ENCODE measurements at places on chromosomes 2 and 18. TPM values are rescaled to one million over a fixed set of nuclear protein-coding genes. Genes with fewer than 3 reads are reported as not detected.
A peak's percentile ranks its signal among the peaks of the same experiment; 100 is the strongest.

Gene FBLN7
- total RNA-seq: 5.8 TPM

GRCh38 chr2:212354382-212354781 is 184.2 kb downstream of the ERBB4 start:
- H3K36me3 ChIP-seq: no peaks in the 10 kb centered on the region
- no peak overlapping the region for H3K4me3 ChIP-seq
- H3K27ac ChIP-seq: no peak overlapping the region
- no peaks in the 10 kb centered on the region for H3K4me1 ChIP-seq
- no peak for DNase-seq
- H3K27me3 ChIP-seq: no peaks in the 10 kb centered on the region

GRCh38 chr18:51447351-51448342 is 250.2 kb upstream of the MEX3C start:
- H3K27ac ChIP-seq: no peak overlapping the region
- H3K36me3 ChIP-seq: no peaks in the 10 kb centered on the region
- H3K4me1 ChIP-seq: no peaks in the 10 kb centered on the region
- no peak for DNase-seq

- no peaks in the 10 kb centered on the region for H3K27me3 ChIP-seq
- H3K27ac ChIP-seq: no peak overlapping the region
- no peaks in the 10 kb centered on the region for H3K36me3 ChIP-seq
- H3K4me3 ChIP-seq: no peak overlapping the region
- H3K4me1 ChIP-seq: no peaks in the 10 kb centered on the region
- DNase-seq: no peak
Observed at GRCh38 chr18:71682591-71682990, 861.6 kb downstream of the CBLN2 start.

Gene ARHGEF33
- 0.29 TPM for total RNA-seq

GRCh38 chr2:207531032-207531952 is 1.5 kb downstream of the CREB1 start:
- H3K27ac ChIP-seq: peak overlapping the region; percentile 98
- peak; percentile 87 for DNase-seq
- peak overlapping the region; percentile 95 for H3K4me3 ChIP-seq
- no peaks in the 10 kb centered on the region for H3K27me3 ChIP-seq

DNA sequence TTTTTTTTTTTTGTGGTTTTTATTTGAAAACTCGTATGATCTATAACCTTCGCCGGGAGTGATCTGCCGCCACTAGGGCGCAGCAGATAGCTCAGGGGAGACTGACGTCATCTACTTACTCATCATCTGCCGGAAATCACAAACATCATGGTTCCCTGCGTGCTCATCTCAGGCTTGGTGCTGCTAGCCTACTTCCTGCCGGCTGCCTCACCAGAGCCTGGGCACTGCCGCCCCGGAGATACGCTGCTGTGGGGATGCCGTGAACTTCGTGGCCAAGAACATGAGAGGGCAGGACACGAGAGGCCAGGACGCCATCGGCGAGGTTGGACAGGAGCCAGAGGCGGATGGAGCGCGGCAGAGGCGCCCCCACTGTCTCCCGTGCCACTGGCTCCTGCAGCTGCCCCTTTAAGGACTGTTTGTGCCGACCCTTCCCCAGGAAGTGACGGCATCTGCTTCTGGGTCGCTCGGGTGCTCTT is 68.8 kb downstream of the DOK6 start:
- H3K27me3 ChIP-seq: no peaks in the 10 kb centered on the region
- no peak overlapping the region for H3K4me3 ChIP-seq

Gene CCDC85A
- total RNA-seq: 0.29 TPM

DNA sequence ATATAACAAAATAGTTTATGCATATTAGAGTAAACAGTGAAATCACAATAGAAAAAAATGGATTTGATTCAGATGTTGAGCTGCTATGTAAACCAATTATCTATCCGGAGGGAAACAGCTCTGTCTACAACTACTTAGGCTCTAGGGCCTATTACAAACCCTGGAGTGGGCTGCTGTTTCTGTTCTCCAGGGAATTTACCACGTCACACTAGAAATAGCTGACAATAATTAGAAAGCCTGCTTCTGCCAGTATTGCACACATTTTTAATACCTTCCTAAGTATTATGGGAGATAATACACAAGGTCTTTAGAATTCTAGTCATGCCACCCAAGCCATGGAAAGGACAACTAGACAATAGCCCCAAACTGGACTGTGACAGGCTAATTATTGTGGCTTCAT is 411.1 kb downstream of the FIGN start:
- no peak for DNase-seq
- H3K4me1 ChIP-seq: no peaks in the 10 kb centered on the region
- H3K27ac ChIP-seq: no peak overlapping the region
- no peaks in the 10 kb centered on the region for H3K36me3 ChIP-seq
- H3K4me3 ChIP-seq: no peak overlapping the region

GRCh38 chr18:76234676-76235060 is 260.4 kb downstream of the ZNF516 start:
- no peak overlapping the region for H3K4me3 ChIP-seq
- no peak for DNase-seq
- no peaks in the 10 kb centered on the region for H3K27me3 ChIP-seq
- no peak overlapping the region for H3K27ac ChIP-seq
- no peaks in the 10 kb centered on the region for H3K4me1 ChIP-seq

DNA sequence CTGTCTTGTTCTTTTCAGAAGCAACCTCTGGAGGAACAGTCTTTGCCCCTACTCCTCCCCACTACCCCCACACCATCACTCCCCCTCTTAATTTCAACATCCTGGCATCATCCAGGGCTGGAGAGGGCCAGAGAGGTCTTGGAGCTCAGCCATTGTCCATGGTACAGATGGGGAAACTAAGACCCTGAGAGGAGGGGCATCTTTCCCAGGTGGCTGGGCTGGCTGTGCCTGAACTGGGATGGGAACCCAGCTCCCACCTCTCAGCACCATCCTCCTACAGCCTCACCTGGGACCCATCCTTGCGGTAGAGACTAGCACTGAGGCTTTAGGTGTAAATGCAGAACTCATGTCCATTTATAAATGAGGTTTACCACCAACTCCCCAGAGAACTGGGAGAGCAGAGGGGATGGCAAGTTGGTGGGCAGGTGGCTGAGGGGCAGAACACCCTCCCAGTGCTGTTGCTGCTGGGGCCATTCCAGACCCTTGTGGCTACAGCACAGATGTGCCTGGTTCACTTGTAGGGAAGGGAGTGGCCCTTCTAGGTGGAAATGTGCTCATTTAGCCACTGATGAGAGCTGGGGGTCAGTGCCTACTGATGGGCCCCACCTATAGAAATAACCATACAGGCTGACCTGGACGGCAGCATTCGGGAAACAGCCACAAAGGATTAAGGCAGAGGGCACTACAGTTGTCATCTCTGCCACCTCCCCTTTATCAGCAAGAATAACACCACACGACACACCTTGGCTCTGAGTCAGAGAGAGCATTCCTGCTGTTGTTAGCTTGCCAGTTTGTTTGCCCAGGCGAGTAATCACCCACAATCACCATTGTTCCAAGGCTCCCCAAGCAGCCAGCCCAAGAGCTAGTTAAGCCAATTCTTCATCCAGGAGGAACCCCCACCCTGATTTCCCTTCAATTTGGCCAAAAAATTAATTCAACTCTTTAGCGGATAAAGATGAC is 2.1 kb downstream of the MLPH start:
- peak overlapping the region; percentile 82 for H3K4me3 ChIP-seq
- peak overlapping the region; percentile 40 for H3K27ac ChIP-seq
- no peaks in the 10 kb centered on the region for H3K27me3 ChIP-seq
- peaks cover 36% of the 10 kb centered on the region for H3K4me1 ChIP-seq
- peaks cover 35% of the 10 kb centered on the region for H3K36me3 ChIP-seq

- H3K27ac ChIP-seq: no peak overlapping the region
- H3K4me1 ChIP-seq: no peaks in the 10 kb centered on the region
- peak; percentile 8 for DNase-seq
- no peak overlapping the region for H3K4me3 ChIP-seq
- H3K27me3 ChIP-seq: no peaks in the 10 kb centered on the region
Observed at GRCh38 chr2:205161156-205161839, 521.0 kb upstream of the NRP2 start.

Gene CFC1
- total RNA-seq: not detected

Gene CRYGC
- not detected for total RNA-seq

DNA sequence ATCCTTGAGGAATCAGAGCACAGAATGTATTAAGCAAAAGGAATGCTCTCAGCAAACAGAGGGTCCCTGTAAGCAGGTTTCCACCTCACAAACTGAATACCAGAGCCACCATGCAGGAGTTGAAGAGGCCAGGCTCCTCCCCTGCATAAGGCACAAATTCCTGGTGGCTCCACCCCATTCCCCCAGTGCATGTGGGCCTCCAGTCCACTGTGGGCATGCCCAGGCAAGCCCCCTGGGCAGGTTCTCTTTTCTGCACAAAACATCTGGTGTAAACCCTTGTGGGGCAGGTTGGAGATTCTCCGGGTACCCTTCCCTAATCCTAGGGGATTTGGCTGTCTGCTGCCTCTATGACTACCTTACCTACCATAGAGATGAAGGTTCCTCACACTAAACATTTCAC is 166.5 kb downstream of the PTPRM start:
- H3K36me3 ChIP-seq: no peaks in the 10 kb centered on the region
- no peaks in the 10 kb centered on the region for H3K27me3 ChIP-seq
- no peak for DNase-seq
- H3K4me1 ChIP-seq: no peaks in the 10 kb centered on the region
- no peak overlapping the region for H3K4me3 ChIP-seq

- peaks cover 12% of the 10 kb centered on the region for H3K4me1 ChIP-seq
- peaks cover 62% of the 10 kb centered on the region for H3K36me3 ChIP-seq
- H3K4me3 ChIP-seq: no peak overlapping the region
- H3K27ac ChIP-seq: no peak overlapping the region
Observed at GRCh38 chr2:217834057-217834620, 168.7 kb downstream of the TNS1 start.

Gene EVX2
- total RNA-seq: under 0.01 TPM

- no peak for DNase-seq
- no peak overlapping the region for H3K27ac ChIP-seq
- H3K36me3 ChIP-seq: no peaks in the 10 kb centered on the region
- peaks cover 15% of the 10 kb centered on the region for H3K4me1 ChIP-seq
- no peaks in the 10 kb centered on the region for H3K27me3 ChIP-seq
Observed at GRCh38 chr2:105766300-105766866, 21.7 kb downstream of the NCK2 start.

- H3K4me3 ChIP-seq: no peak overlapping the region
- DNase-seq: no peak
- no peaks in the 10 kb centered on the region for H3K27me3 ChIP-seq
- H3K27ac ChIP-seq: no peak overlapping the region
- H3K4me1 ChIP-seq: no peaks in the 10 kb centered on the region
- H3K36me3 ChIP-seq: no peaks in the 10 kb centered on the region
Observed at GRCh38 chr18:11566236-11566965, 43.0 kb upstream of the SLC35G4 start.

DNA sequence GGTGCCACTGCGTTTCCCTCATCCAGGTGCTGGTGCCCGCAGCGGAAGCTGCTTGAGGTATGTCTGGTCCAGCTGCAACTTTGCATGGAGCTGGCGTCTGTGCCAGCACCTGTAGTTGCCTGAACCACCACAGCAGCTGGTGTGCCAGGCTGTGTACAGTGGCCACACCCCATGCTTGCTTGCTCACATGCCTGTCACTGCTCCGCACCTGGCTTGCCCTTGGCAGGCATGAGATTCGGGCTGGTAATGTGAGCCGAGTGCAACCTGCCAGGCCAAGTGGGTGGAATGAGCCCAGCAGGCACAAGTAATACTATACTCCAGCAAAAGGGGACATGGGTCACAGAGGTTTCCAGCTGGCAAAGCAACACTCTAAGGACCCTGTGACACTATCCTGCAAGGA is 1123.3 kb upstream of the ACVR2A start:
- H3K27me3 ChIP-seq: no peaks in the 10 kb centered on the region
- no peak for DNase-seq
- no peak overlapping the region for H3K27ac ChIP-seq
- H3K4me3 ChIP-seq: no peak overlapping the region
- H3K36me3 ChIP-seq: no peaks in the 10 kb centered on the region

Gene SLC66A3
- 68.8 TPM for total RNA-seq

Gene ACAA2
- total RNA-seq: 60.7 TPM

- H3K27ac ChIP-seq: no peak overlapping the region
- H3K4me1 ChIP-seq: peaks cover 9% of the 10 kb centered on the region
- no peak for DNase-seq
- H3K4me3 ChIP-seq: no peak overlapping the region
- no peaks in the 10 kb centered on the region for H3K36me3 ChIP-seq
Observed at GRCh38 chr2:166333801-166334200, 41.9 kb downstream of the SCN9A start.

- no peak overlapping the region for H3K27ac ChIP-seq
- H3K36me3 ChIP-seq: no peaks in the 10 kb centered on the region
- no peak overlapping the region for H3K4me3 ChIP-seq
- peak; percentile 51 for DNase-seq
- peaks cover 23% of the 10 kb centered on the region for H3K4me1 ChIP-seq
Observed at GRCh38 chr2:85661139-85661858, 6.7 kb downstream of the SFTPB start.

GRCh38 chr2:69309351-69310110 is 77.5 kb downstream of the GFPT1 start:
- no peak overlapping the region for H3K4me3 ChIP-seq
- peaks cover 32% of the 10 kb centered on the region for H3K4me1 ChIP-seq
- H3K27ac ChIP-seq: peak overlapping the region; percentile 78
- DNase-seq: peak; percentile 90
- no peaks in the 10 kb centered on the region for H3K27me3 ChIP-seq
- H3K36me3 ChIP-seq: peaks cover 6% of the 10 kb centered on the region

All from osteoblast (primary cell).